ENCODE measurements at places on chromosomes 2 and 18.

DNA sequence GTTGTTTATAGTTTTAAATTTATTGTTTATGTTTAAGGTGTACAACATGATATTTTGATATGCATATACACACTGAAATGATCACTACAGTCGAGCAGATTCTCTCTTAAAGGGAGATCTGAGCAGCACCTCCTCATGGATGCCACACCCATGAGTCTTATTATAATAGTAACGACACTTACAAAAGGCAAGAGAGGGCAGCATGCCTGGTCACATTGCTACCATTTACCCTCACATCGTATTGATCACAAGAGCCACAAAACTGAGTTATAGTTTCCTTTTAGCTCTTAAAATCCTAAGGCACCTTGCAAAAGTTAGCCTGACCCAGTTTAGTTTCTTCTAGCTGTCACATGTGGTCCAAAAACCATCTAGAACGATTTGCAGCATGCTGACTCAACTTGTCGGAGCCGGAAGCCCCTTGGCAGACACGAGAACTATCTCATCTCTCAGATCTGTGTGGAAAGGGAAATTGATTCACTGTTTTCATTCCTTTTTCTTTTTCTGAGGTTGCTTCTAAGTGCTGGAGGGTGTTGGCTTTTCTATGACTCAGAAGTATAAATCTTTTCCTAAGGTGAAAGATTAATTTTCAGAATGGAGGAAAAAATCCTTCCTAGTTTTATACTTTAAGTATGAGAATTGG lies 85.3 kb downstream of the CDC42EP3 start:
- DNase-seq, result peak; percentile 94

GRCh38 chr2:18626958-18627650 lies 37.7 kb upstream of the NT5C1B start:
- DNase-seq, result no peak

GRCh38 chr2:241804326-241805229 lies 4.4 kb upstream of the NEU4 start:
- DNase-seq, result no peak

DNA sequence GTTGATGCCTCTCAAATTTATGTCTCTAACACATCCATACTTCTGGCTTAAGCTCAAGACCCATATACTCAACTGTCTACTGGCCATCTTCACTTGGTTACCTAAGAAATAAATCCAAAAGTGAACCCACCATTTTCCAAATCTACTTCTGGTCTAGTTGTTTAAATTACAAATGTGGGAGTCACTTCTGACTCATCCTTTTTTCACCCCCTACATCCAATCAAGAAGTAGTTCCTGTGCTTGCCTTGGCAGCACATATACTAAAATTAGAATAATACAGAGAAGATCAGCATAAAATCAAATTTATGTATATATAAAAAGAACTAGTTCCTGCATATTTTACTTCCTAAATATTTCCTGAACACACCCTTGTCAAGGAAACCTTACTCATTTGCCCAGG lies 53.6 kb downstream of the STRN start:
- no peak for DNase-seq

DNA sequence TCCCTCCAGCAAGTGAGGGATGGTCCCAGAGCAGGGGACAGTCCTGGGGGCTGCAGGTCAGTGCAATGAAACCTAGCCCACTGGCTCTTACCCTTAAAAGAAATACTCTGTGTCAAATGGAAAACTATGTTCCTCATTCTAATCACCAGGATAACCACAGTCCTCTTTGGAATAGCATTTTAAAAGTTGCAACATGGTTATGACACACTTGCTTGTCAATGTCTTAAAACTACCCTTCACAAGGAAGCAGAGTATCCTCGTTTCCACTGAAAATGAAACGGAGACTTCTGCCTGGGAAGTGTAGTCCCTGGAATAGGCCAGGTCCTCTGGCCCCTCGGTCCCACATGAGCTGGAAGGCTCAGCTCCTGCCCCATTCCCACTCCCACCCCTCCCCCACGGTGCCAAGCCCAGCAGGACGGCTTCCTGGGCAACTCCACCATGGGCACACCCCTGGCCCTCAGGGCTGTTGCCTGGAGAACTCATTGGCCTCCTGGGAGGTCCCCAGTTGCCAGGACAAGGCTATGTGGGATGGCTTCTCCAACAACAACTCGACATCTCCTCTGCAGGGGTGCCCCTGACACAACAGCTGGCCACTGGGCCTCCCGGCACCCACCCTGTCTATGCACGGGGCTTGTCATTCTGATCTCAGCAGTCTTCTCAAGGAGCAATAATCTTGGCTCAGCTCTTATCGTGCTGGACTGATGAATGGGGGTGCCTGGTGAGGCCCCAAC lies 38.3 kb upstream of the ST3GAL5 start:
- no peak for DNase-seq

DNA sequence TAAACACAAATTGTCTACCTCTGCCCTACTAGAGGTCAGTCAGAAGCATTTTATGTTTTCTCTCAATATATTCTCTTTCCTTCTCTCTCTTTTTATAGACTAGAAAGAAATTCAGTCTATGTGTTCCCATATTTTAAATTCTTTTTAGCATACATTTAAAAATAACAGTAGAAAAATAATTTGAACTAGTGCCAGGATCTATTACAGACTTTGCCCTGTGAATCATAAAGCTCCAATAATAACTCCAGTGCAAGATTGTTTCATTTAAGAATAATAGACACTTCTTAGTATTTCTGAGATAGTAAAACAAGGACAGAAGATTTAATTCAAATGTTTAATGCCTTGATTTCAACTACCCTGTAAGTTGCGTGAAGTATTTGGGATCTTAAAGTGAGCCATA lies 60.1 kb downstream of the ITGB6 start:
- DNase-seq, result no peak

DNA sequence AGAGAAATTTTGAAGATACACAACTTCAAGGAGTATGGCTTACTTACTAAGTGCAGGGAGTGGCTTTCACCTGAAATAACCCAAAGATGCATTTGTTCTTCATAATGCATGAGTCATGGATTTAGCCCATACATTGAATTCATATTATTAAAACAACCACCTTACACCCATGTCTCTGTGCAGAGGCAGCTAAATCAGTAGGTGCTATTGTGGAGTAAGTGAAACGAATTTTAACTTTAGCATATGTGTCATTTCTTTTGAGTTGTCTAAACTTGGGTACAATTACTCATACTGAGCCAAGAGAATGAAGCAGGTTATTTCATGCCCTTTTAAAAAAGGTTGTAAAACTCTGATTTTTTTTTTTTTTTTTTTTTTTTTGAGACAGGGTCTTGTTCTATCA lies 11.0 kb upstream of the ANKRD29 start:
- DNase-seq, result no peak

DNA sequence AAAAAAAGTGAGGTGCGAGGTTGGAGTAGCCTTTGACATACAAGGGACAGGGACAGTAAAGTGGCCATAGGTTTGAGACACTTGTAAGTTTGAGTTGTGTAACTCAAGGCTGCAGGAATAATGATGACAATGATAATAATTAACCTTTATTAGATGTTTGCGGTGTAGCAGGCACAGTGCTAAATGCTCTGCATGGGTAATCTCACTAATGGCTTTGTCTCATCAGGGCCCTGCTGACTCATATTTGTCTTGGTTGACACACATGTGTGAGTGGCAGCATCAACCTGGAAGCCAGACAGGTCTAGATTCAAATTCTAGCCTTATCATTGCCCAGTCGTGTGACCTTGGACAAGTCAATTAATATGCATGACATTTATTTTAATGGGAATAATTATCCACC lies 126.2 kb downstream of the FSHR start:
- DNase-seq, result no peak

- DNase-seq, result no peak
Observed at GRCh38 chr2:235026649-235027557, 75.1 kb downstream of the SH3BP4 start.

DNA sequence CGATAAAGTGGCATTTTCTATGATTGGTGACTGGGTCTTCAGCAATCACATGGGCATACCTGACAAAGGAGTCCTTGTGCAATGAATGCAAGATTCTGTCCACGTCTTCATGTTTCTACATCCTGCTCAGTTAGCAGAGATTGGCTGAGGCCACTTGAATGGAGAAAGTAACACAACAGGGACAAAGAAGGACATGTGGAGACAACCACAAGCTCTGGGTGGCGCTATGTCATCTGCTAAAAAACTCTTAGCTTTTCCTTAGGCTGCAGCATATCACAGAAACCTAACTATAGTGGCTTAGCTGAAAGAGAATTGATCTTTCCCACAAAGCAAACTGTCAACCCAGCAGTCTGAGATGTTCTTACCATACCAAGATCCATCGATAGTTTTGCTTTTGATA lies 1109.7 kb downstream of the SOCS6 start:
- no peak for DNase-seq

DNA sequence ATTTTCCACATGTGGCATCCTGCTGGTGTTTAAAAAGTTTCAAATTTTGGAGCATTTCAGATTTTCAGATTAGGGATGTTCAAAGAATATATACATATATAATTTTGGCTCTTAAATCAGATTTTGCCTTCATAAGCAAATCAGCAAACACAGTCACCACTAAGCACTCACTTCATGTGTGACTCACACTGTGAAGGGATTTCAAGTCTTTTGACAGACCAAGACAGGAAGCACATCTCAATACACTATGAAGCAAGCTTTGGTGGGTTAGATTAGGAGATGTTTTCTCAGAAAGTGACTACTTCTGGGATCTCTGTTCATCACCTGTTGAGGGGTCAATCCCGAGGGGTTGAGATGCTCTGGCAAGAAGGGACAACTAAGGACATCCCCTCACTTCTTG lies 227.8 kb upstream of the RBBP8 start:
- peak; percentile 11 for DNase-seq

GRCh38 chr2:134667081-134667480 lies 51.7 kb downstream of the TMEM163 start:
- no peak for DNase-seq

DNA sequence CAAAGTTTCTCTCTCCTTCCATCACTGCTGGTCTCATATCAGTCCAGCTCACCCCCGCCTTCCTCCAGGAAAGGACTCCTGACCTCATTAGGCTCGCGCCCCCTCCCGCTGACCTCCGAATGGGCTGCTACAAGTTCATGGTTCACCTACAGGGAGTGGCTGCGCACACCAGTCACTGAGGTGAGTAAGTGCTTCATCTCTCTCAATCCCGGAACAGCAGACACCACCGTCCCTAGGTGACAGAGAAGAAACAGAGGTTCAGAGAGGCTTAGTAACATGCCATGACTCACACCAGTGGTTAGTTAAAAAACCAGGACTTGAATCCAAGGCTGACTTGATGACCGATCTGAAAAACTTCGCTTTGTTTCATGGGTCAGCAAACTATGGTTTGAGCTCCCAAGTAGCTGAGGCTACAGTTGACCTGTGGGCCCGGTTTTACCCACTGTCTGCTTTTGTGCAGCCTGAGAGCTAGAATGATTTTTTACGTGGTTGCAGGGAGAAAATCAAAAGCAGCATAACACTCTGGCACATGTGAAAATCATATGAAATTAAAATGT lies 42.0 kb downstream of the ZFP36L2 start:
- DNase-seq, result peak; percentile 83

DNA sequence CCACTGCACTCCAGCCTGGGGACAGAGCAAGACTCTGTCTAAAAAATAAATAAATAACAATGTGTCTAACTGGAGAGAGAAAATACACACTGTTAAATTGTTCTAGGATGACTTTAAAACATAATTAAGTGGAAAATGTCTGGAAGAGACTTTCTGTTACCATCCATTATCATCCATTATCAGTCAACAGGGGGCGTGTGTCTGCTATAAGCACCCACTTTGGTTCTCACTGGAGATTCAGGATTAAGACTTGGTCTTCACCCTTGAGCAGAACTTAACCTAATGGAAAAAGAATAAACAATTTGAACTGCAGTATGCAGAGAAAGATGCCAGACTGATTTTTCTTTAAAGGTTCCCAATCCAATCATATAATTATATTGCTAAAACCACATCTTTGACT lies 999.8 kb upstream of the GYPC start:
- DNase-seq, result no peak

GRCh38 chr2:74530239-74531187 lies 780 bp downstream of the HTRA2 start:
- DNase-seq, result peak; percentile 82

DNA sequence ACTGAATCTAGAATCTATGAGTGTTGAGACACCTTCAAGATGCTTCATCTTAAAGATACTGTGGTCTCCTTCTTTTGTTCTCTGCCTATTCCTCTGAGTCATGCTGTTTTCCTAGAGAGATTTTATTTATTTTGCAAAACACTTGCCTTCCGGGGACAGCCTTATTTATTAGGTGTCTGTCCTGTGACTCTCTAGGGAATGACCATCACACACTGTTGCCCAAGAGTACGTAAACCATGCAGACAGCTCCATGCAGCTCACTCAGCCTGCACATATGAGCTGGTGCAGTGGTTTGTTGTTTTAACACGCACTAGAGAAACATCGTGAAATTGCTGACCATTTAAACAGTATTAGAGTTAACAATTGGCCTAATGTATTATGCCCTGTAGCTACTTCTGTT lies 12.4 kb upstream of the ADCYAP1 start:
- DNase-seq, result no peak

DNA sequence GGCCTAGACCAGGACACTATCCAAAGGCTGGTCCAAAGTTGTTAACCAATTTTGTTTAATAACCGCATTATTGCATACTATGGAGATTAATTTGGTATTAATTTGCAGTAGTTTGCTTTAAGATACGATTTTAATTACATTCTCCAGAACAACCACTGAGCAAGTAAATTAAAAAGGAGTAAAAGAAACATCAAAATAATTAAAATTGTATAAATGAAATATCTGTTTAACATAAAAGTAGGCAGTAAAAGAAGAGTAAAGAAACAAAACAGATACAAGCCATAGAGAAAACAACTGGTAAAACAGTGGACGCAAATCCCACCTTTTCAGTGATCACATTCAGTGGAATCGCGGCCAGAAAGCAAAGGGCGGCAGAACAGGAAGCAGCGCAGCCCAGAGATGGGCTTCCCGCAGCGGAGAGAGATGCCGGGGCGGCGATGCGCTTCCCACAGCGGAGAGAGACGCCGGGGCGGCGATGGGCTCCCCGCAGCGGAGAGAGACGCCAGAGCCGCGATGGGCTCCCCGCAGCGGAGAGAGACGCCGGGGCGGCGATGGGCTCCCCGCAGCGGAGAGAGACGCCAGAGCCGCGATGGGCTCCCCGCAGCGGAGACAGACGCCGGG lies 176.8 kb downstream of the RTP5 start:
- no peak for DNase-seq

- DNase-seq, result no peak
Observed at GRCh38 chr2:238847841-238848690, at the start of gene TWIST2. TSS of gene TWIST2 (plus strand) at chr2:238848085. CDS start at chr2:238848216, 131 bp downstream.

- DNase-seq, result no peak
Observed at GRCh38 chr18:28725876-28726275, 548.9 kb upstream of the CDH2 start.

GRCh38 chr2:67706082-67706481 lies 308.9 kb downstream of the ETAA1 start:
- no peak for DNase-seq
